ENCODE measurements at places on chromosomes 16 and 17.

- DNase-seq = no peak
These were observed 49.8 kb upstream of the USP7 start for GRCh38 chr16:9013508-9013864.

DNA sequence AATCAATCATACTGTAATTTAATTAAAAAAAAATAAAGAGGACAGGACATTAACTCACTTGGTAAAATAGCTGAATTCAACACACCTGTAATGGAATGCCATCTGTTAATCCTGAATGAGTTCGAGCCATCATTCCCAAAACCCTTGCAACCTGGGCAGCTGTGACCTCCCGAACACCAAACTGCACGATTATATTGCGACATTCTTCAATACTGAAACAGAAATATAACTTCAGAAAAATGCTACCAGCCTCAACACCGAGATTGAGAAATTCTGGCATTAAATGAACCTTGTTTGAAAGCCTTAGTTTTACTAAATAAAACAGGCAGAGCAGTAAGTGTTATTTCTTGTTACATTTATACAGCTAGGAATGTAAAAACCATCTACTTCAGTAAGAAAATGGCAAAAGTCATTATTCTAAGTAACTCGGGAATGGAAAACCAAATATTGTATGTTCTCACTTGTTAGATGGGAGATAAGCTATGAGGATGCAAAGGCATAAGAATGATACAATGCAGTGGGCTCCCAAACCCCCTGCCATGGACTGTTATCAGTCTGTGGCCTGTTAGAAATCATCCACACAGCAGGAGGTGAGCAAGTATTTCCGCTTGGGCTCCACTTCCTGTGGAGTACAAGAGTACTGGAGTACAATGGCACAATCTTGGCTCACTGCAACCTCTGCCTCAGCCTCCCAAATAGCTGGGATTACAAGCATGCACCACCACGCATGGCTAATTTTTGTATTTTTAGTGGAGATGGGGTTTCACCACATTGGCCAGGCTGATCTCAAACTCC lies 46.5 kb downstream of the CNOT1 start:
- DNase-seq = no peak

GRCh38 chr16:88568710-88569613 lies 1.2 kb upstream of the ZC3H18 start:
- DNase-seq = no peak

- no peak for DNase-seq
These were observed 3.7 kb upstream of the CACNA1G start for GRCh38 chr17:50556803-50557202.

DNA sequence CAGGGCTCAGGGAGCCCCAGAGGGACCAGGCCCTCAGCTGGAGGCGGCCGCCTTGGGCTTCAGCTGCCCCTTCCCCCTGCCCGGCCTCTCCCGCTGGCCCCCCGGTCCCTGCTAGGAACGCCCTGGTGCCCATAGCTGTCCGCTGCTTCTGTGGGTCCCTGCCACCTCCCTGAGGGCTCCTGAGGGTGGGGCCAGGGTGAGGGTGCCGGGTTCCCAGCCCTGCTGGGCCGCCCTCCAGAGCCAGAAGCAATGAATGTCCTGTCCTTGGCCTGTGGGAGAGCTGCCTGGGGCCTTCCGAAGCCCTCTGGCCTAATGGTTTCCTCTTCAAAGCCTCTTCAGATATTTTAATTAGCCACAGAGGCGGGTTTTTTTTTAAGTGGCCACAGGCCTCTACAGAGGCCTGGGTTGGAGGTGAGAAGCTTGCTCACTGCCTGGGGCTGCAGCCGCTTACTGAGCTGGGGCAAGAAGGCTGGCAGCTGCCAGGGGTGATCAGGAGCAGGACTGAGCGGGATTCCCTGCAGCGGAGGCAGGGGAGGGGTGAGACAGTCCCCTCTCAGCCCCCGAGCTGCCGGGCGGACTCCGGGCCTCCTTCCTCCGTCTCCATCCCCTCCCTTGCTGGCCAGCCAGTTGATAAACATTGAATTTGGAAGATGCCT lies 9.9 kb downstream of the CENPX start:
- no peak for DNase-seq

GRCh38 chr17:81390873-81391255 lies 4.4 kb upstream of the BAHCC1 start:
- DNase-seq = no peak

DNA sequence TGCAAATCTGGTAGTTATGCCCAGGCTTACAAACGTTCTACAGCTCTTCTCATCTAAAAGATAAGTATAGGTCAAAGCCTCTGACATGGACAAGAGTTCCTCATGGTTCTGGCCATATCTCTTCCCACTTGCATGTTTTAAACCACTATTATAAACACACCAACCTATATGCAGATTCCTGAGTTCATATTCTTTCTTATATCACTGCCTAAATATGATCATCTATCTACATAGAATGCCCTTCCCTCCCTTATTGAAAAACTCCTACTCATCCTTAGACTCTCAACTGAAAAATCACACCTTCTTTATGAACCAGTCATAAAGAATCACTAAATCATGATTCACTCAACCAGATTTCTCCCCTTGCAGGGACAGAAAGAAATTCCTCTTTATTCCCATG lies 128.2 kb downstream of the CEP112 start:
- no peak for DNase-seq

GRCh38 chr16:20409398-20410120 lies at the start of gene ACSM5:
Gene ACSM5, plus strand, starts transcription at chr16:20409534. Its CDS starts 1,951 bp downstream, at chr16:20411485.
- no peak for DNase-seq

DNA sequence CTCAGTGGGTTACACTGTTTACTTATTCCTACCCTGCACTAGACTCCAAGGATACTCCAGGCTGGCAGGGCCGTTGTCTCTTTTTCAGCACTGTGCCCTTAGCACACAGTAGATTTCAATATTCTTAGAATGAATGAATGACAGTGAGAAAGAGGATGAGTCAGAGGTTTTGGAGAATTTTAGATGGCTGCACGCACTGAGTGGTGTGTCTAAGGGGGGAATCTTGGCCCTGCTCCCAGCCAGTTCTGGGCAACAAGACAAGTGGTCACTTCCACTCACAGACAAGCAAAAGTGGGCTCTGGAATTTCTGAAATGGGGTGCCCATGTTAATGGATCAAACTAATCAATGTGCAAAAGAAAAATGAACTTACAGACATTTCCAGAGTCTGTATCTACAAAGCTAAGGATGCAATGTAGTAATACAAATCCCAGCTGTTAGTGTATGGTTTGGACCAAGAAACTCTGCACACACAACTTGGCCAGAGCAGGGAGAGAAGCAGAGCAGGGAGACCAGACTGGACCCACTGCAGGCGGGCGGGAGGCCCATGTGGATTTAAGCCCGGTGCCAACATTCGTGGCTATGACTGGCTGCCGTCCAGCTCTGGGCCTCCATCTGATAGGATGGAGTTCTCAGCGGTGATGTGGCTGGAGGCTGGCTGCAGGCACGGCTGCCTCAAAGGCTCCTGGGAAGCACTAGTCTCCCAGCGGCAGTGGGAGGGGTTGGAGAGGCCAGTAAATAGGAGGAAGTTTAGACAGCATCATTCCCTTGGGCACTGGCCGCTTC lies 95.6 kb upstream of the CDYL2 start:
- no peak for DNase-seq

GRCh38 chr16:106623-107324 lies 28.7 kb downstream of the MPG start:
- peak; percentile 28 for DNase-seq

DNA sequence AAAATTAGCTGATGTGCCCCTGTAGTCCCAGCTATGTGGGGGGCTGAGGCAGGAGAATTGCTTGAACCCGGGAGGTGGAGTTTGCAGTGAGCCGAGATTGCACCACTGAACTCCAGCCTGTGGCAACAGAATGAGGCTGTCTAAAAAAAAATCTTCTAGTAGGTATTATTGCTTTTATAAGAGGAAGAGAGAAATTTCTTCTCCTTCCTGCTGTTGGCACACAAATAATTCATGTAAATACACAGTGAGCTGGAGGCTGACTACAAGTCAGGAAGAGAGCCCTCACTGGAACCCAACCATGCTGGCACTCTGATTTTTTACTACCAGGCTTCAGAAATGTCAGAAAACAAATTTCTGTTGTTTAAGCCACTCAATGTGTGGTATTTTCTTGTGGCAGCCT lies 6.7 kb downstream of the PRDM7 start:
- no peak for DNase-seq

- DNase-seq = no peak
These were observed 6.6 kb downstream of the GSDMA start for GRCh38 chr17:39969375-39969774.

DNA sequence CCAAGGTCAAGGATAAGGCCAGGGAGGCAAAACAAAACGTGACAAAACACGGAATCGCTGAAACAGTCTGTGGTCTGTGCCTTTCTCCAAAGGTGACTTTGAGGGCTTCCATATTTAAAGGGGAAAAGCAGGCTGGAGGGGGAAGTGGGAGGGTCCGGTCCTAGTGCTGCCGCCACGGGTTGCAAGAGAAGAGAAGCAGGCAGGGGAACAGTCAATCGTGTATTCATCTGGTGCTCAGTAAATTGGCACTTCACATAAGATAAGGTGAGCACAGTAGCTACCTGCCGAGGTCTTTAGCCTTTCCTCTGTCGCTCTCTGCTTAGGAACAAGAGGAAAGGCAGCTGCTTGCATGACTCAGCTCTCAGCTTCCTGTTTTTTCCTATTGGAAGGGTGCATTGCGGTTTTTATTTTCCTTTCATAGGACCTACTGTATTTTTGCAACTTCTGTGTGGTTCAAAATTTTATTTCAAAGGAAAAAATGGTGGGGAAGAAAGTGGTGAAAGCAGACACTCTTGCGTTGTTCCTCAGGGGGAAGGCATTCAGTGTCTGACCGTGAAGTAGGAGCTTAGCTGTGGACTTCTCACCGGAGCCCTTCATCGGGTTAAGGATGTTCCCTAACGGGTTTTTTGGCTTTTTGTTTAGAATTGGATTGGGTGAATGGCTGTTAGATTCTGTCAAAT lies 7.1 kb upstream of the LGALS3BP start:
- no peak for DNase-seq

Data from NCI-H1417 treated with DMSO at 0.1 percent for 48 hours (cell line).